ENCODE measurements at places on chromosomes 7 and 10.

- no peak for DNase-seq
Measured at GRCh38 chr10:60086421-60086820, 180.1 kb upstream of the CCDC6 start.

DNA sequence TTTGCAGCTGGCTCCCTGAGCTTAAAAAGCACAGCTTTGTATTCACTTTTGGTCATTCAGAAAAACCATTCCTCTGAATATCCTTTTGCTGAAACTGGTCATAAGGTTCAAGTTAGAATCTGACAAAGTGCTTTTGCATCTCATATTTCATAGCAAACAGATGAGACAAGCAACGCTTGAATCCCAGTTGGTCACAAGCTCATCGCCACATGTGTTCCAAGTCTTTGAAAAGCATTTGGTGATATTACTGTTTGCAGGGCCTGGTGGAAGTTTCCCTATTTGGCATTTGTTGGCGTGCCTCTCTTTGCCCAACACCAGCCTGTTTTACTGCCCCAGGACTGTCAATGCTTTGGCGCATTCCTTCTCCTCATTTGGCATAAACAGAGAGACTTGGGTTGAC lies 10.3 kb downstream of the TACC2 start:
- no peak for DNase-seq

- no peak for DNase-seq
Measured at GRCh38 chr7:90629297-90629918, 33.3 kb downstream of the CDK14 start.

DNA sequence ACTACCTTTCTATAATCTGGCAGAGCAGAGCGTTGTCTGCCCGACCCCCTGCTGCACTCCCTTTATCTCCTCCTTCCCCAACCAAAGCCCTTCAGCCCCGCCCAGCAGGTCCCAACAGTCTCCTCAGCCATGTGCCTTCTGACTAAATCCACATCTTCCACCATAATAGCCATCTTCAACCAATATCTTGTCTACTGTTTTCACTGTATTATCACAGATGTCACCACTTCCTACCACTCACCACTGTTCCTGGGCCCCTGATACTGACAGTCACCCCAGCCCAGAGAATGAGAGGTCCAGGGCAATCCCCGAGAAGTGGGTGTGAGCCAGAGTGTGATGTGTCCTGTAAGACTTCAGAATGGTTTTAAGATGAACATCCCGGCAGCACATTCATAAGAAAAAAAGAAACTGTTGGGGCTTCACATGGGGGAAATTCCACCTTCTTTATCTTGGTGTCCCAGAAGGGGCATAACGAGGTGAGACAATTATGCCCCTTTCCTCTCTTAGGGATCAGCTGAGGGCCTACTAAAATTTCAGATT lies 25.3 kb downstream of the CCDC6 start:
- DNase-seq = no peak

- no peak for DNase-seq
Measured at GRCh38 chr7:122070834-122071233, 73.2 kb downstream of the AASS start.

- no peak for DNase-seq
Measured at GRCh38 chr7:101159696-101160674, 5.4 kb downstream of the VGF start.

- DNase-seq = no peak
Measured at GRCh38 chr7:138565451-138566114, 105.5 kb downstream of the TRIM24 start.

GRCh38 chr7:42720991-42721796 lies 190.7 kb downstream of the C7orf25 start:
- DNase-seq = no peak

GRCh38 chr7:111108000-111108399 lies 17.1 kb downstream of the LRRN3 start:
- DNase-seq = no peak

- DNase-seq = peak; percentile 61
Measured at GRCh38 chr7:32890010-32890792, 1.4 kb downstream of the KBTBD2 start.

DNA sequence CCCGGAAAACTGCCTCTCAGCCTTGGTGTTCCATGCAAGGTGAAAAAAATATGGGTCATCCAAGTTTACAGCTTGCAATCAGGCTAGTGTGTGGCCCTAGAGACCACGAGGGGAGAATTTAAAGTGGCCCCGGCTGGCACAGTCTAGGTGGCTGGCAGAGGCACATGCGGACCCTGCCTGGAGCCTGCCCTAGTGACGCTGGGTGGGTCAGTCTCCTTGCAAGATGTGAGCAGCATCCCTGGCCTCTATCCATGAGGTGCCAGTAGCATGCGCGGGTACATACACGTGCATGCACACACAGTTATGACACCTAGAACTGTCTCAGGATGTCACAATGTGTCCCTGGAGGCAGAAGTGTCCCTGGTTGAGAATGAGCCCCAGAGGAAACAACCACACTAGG lies 22.4 kb upstream of the ZNF716 start:
- no peak for DNase-seq

GRCh38 chr10:34858003-34858402 lies 42.9 kb upstream of the PARD3 start:
- DNase-seq = no peak

DNA sequence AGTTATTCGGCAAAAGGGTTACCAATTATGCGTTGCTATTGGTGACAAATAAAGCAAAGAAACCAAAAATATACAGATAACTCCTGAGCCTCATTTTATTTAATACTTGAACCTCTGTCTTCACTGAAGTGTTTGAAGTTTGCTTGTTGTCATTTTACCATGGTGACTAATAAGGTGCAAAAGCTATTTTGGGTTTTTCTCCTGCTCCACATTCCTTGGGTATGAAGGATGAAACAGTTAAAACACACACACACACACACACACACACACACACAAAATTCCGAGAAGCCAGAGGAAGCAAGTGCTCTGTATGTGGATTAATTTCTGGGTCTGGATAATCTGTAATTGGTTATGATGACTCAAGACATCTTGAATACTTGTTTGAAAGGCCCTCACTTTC lies 246.5 kb downstream of the COBL start:
- no peak for DNase-seq

DNA sequence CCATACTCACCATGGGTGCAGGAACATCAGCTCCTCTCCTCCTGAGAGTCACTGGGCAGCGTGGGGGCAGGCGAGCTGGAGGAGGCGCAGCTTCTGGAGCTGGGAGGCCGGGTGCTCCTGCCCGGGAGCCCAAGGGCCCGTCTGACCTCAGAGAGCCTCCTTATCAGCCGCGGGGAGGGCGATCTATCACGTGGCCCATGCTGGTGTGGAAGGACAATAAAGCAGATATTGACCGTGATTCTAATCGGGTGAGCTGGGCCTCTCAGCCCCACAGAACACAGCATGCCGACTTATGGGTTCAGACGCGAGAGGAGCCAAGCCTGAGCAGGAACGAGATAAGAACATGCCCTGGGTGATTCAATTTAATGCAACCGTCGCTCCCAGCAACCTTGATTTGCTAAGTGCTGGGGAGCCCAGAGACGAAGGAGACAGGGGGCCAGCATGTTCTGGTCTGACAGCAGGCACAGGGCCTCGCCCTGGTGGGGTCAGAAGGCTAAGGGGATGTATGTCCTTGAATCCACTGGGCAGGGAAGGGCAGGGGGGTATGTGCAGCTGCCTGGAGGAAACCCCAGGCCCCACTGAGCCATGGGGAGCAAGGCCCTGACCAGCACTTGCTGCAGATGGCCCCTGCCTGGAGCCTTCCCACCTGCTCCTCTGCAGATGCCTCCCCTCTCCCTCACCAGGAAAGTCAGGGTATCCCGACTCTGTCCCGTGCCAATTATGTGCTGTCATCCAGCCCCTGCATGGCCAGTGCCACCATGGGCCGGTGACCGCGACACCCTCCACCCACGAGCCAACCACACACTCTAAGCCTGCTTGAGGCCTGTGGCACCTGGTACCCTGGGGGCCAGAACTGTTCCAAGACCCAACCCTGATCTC lies 95.3 kb upstream of the RET start:
- no peak for DNase-seq

DNA sequence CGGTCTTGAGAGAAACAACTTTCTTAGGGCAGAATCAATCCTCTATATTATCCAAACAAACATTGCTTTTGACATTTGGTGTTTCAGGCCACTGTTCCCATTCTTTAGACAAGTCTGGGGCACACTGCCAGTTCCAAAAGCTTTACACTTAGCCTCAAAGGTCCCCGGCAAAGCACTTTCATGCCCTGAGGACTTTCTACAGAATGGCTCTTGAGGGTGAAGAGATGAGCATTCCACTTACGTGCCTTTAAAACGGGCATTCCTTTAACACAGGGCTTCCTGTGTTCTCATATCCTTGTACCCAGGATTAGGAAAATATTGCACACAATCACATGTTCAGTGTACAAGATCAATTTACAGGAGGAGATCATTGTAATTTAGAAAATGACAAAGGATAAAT lies 13.1 kb upstream of the TMEM213 start:
- no peak for DNase-seq

DNA sequence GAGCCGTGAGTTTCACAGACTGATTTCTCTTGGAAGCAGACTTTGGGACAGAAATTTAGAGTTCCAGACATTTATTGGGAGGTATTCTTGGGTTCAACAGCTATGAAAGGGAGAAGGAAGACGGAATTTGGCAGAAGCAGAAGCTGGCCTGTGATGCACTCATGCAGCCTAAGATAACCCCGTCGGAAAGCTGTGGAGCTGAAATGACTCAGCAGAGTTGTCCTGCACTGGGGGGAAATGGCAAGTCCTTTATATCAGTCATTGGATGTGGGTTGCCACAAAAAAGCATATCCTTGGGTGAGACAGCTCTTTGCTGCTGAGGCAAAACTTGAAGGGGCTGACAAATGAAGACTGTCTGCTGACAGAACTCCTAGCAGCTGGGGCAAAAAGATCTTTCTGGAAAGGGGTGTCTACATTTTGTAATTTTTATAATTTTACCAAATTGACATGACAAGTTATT lies 11.5 kb upstream of the MICU1 start:
- no peak for DNase-seq

- no peak for DNase-seq
Measured at GRCh38 chr7:11707606-11708193, 124.3 kb downstream of the THSD7A start.

GRCh38 chr7:1533547-1534329 lies 3.2 kb downstream of the MAFK start:
- no peak for DNase-seq

DNA sequence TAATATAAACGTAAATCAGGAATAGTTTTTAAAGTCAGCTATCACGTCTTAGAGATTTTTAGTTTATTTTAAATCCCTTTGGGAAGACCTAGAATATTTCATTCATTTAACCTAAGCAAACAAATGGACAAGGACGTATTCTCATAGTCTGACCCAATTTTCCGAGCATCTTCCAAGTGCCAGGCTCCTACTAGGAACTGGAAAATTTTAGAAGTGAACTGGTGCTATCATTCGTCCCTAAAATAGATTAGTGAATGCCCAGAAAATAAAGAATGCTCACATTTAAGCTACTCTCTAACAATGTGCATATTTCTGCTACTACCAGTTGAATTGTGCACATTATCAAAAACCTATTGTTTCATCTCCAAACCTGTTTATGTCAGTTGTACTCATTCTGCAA lies 120.1 kb downstream of the ZFAND4 start:
- DNase-seq = no peak

GRCh38 chr10:117462816-117463544 lies 79.6 kb upstream of the EMX2 start:
- DNase-seq = no peak

DNA sequence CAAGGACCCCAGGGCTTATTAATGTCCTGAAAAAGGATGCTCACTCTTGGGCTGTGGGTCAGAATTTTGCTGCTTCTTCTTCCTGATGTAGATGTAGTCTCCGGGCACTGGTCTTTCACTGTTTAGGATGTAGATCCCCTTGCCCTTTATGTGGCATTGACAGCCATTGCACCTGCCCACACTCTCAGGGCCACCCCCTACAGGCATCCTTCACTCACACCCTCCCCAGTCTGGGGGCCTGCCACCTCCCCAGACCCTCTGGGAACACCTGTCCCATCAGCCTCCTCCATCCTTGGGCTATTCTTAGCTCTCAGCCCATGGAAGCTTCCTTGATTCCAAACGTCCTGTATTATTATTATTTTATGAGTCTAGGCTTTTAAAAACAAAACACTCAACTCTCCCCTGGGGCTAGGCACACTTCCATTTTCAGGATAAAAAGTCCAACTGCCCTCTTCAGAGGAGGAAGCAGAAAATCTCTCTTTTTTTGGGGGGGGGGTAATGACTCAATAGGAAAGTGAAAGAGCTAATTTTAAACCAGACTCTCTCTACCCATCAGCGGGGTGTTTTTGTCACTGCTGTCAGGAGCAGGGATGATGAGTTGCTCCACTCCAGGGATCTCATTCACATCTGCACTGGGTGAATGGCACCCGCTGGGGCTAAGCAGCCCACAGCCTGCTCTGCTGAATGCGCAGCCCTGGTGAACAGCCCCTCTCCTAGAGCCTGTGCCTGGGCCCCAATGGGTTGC lies 11.5 kb upstream of the KLRG2 start:
- DNase-seq = no peak

GRCh38 chr10:95832216-95833041 lies 75.3 kb upstream of the CC2D2B start:
- DNase-seq = no peak

GRCh38 chr7:31788445-31788844 lies 101.4 kb downstream of the PPP1R17 start:
- DNase-seq = no peak

GRCh38 chr7:40701836-40702551 lies 567.2 kb downstream of the SUGCT start:
- DNase-seq = no peak

DNA sequence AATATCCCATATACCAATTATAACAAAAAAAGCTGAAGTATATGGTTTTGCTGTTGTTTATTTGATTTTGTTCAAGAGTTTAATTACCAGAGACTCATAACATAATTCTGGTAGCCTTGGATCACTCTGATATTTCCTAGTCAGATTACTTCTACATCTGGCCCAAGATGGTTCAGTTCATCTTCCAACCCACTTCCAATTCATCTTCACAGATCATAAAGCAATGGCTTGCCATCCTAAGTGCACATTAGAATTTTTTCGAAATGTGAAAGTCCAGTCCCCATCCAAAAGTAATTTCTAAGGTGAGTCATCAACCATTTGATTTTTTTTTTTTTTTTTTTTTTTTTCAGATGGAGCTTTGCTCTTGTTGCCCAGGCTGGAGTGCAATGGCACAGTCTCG lies 8.0 kb upstream of the HIBADH start:
- DNase-seq = no peak

GRCh38 chr7:13197501-13197900 lies 510.1 kb downstream of the ARL4A start:
- no peak for DNase-seq

DNA sequence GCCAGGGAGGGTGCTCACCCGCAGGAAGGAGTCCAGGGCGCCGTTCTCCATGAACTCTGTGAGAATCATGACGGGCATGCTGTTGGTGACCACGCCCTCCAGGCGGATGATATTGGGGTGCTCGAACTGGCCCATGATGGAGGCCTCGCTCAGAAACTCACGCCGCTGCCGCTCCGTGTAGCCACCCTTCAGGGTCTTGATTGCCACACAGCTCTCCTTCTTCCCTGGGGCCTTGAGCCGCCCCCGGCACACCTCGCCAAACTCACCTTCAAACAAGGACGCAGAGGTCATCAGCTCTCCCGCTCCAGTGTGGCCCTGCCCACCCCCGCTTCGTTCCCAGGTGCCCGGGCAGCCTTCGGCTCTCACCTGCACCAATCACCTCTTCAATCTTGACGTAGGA lies 14.6 kb downstream of the EPHB4 start:
- DNase-seq = no peak
